ENCODE measurements at places on chromosomes 16 and 17. TPM values are rescaled to one million over a fixed set of nuclear protein-coding genes. Genes with fewer than 3 reads are reported as not detected.

The KRT39 gene
- not detected for total RNA-seq

The PDK2 gene
- total RNA-seq, result 17.2 TPM

The BIRC5 gene
- 79.5 TPM for total RNA-seq

The RASL10B gene
- 0.27 TPM for total RNA-seq

Data from T-helper 2 cell treated with Interferon-gamma antibody and Interleukin-4, amounts not matched to agents 100 ng/mL and 5 ng/mL, for 36 hours (primary cell).